Activated naive CD4-positive, alpha-beta T cell treated with anti-CD3 and anti-CD28 coated beads for 36 hours (primary cell): ENCODE measurements at places on chromosomes 3 and 15.

- no peak for DNase-seq
These were observed 239.9 kb downstream of the RBMS3 start for GRCh38 chr3:29520764-29521163.

DNA sequence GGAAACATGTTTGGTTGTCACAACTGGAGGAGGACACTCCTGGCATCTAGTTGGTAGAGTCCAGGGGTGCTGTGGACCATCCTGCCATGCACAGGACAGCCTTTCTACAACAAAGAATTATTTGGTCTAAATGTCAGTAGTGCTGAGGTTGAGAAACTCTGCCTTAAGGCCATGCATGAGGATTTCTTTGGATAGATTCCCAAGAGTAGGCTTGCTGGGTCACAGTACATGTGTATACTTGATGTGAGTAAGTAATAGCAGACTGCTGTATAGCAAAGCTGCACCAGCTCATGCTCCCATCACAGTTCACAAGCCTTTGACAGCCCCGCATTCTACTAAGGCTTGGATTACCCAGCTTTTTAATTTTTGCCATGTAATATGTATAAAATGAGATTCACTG is 151.3 kb downstream of the MFSD1 start:
- no peak for DNase-seq

- no peak for DNase-seq
These were observed 48.6 kb downstream of the SLC12A8 start for GRCh38 chr3:125163739-125164601.

GRCh38 chr3:56942523-56942922 is 117.9 kb upstream of the SPATA12 start:
- peak; percentile 30 for DNase-seq

DNA sequence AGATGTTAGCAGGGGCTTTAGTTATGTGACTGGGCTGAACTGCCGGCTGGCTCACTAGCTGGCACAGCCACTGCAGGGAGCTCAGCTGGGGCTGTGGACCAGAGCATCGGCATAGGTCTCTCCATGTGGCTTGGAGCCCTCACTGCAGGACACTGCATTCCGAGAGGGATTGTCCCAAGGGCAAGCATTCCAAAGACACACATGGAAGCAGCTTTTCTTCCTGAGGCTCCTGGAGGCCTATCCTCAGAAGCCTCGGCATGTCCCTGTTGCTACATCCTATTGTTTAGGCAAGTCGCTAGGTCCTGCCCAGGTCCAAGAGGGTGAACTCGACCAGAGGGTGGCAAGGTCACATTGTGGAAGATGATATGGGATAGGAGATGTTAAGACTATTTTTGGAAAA is 209.8 kb downstream of the PLCL2 start:
- DNase-seq: no peak

GRCh38 chr3:133503409-133503808 is 70.1 kb upstream of the CDV3 start:
- no peak for DNase-seq

DNA sequence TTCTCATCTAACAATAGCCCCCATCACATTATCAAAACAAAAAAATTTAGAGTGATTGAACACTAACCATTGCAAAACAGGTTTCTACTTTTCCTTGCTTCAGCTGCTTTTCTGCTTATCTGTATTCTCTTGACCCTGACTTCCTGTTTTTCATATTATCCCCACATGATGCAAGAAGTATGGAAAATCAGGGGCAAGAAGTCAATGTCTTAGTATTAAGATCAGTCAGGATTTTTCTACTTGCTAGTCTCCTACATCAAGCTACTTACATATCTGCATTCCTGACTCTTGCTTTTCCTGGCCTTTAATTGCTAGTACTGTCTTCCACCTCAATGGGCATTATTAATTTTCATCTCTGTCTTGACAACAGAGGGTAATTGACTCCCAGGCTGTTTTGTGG is 300.2 kb downstream of the OTOL1 start:
- no peak for DNase-seq

- no peak for DNase-seq
These were observed 76.3 kb downstream of the ATP8B4 start for GRCh38 chr15:50042775-50043174.

DNA sequence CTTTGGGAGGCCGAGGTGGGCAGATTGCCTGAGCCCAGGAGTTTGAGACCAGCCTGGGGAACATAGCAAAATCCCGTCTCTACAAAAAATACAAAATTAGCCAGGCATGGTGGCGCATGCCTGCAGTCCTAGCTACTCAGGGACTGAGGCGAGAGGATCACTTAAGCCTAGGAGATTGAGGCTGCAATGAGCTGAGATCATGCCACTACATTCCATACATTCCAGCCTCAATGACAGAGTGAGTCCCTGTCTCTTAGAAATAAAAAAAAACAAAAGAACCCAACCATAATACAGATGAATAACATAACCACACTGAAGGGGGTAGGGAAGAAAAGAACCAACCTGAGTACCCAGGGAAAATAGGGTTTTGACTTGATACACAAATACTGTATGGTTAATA is 19.7 kb upstream of the CGNL1 start:
- no peak for DNase-seq

- DNase-seq: no peak
These were observed 65.0 kb downstream of the PDZRN3 start for GRCh38 chr3:73559749-73560148.

DNA sequence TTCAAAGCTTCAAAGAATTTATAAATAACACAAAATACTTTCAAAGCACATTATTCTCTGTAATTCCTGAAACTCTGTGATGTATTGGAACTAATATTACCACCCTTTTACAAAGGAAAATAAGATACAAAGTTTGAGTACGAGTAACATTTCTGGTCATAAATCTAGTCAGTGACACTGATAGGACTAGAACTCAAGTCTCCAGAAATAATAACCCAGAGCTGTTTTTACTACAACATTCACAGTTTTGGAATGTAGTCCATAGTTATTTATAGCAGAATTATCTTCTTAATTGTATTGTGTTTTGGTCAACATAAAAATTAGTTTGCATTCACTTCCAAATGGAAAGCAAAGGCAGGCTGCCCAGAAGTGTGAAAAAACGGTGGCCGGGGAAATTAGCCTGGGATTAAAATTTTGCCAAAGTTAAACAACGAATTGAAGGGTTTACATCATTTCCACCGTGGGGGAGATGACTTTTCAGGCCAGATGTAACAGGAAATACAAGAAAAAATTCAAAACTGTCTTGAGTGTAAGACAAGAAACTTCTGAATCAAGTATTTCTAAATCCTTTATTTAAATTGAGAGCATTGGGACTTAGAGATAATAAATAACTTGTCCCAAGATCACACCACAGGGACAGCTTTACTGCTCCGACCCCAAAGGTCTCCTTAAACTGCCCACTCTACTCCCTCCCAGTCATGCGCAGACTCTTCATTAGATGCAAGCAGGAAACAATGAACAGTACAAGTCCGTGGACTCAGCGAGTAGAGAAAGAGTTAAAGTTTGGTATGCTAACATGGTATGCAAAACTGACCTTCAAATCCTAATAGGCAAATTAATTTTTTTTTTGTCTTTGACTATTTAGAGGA is 74.3 kb upstream of the VGLL4 start:
- no peak for DNase-seq

- no peak for DNase-seq
These were observed 283.1 kb upstream of the ARL6 start for GRCh38 chr3:97481416-97481815.

DNA sequence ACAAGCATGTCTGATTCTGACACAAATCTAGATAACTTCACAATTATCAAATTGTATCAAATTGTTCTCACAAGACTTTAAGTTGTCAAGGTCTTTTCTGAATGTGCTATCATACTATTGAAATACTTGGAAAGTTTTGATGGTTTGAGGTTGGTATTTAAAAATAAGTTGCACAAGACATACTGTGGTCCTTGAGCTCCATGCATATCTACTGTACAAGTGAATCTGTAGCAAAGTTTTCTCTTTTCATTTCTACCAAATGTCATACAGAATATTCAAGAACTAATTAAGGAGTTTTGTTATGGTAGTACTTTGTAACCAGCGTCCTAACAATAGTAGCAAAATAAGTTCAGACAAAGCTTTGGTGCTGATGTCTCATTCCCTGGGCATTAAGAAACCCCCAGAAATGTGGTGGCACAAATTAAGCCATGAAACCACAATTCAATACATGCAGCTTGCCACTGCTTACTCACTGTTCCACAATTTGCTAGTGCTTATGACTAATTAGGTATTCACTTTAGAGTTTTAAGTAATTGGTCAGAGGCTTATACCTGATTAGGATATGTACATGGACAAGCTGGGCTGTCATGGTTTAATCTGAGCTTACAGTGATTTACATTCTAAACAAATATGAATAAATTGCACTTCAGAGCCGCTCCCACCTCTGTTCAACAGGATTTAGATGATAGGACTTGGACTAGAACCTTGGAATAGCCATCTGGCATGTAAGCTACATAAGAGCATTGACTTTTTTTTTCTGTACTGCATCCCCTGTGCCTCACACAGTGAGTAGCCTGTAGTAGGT is 8.8 kb downstream of the TBC1D23 start:
- peak; percentile 43 for DNase-seq

DNA sequence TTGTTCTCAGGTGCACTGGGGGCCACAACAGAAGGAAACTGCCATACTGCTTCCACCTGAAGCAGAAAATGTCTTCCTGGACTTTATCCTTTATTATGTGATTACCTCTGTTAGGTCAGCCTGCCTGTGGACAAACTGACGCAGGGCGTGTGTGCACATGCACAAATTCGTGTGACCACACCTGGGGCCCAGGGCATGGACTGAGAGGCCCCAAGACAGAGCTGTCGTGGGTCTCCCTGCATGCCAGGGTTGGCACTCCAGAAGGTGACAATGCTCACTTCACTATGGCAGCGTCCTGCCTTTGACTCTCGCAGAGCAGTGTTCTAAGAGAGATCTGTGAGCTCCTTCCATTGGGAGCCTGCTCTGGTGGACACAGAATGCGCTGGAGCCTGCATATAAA is 34.5 kb downstream of the CCDC12 start:
- DNase-seq: no peak

GRCh38 chr15:49696433-49696832 is 75.6 kb downstream of the DTWD1 start:
- DNase-seq: no peak

GRCh38 chr3:77321646-77322045 is 281.7 kb downstream of the ROBO2 start:
- no peak for DNase-seq

DNA sequence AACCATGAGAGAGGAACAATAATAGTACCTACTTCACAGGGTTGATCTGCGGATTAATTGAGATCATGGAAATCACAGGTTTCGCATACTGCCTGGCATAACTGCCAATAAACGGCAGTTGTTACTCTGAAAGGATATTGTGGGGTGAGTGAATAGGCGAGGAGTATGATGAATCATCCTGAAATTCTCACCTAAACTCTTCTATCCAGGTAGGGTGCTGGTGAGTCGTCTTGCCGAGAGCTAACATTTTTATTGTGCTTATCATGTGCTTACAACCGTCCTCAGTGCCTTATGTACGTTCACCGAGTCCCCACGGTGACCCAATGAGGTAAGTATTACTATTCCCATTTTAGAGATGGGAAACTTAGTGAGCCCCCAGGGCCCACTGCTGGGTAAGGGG is 52.4 kb upstream of the SRGAP3 start:
- DNase-seq: peak; percentile 28

DNA sequence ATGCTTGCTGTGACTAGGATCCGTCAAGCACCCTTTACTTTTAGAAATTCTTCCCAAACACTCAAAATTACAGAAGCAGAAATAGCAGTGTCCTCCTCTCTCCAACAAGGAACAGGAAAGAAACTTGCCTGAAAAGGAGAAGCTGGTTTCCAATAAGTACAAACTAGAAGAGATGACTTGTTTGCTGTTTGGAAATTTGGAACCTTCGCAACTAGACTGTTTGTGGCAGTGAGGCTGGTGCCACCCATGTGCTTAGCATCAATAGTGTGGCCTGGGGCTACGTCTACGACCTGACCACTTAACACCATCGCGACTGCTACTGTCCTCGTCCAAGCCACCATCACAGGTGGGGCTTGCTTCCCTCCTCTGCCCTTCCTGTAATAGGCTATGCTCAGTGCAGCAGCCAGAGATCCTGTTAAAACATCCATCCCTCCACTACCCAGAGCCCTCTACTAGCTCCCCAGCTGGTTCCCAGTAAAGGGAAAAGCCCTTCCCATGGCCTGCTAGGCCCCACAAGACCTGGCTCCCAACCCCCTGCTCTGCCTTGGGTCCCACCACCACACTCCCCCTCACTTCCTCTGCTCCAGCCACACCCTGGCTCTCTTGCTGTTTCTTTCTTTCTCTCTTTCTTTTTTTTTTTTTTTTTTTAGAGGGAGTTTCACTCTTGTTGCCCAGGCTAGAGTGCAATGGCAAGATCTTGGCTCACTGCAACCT is 52.6 kb upstream of the CCR2 start:
- DNase-seq: no peak

GRCh38 chr3:140595295-140595694 is 82.6 kb upstream of the TRIM42 start:
- DNase-seq: no peak

- DNase-seq: no peak
These were observed 13.3 kb upstream of the PTX3 start for GRCh38 chr3:157423337-157423736.

DNA sequence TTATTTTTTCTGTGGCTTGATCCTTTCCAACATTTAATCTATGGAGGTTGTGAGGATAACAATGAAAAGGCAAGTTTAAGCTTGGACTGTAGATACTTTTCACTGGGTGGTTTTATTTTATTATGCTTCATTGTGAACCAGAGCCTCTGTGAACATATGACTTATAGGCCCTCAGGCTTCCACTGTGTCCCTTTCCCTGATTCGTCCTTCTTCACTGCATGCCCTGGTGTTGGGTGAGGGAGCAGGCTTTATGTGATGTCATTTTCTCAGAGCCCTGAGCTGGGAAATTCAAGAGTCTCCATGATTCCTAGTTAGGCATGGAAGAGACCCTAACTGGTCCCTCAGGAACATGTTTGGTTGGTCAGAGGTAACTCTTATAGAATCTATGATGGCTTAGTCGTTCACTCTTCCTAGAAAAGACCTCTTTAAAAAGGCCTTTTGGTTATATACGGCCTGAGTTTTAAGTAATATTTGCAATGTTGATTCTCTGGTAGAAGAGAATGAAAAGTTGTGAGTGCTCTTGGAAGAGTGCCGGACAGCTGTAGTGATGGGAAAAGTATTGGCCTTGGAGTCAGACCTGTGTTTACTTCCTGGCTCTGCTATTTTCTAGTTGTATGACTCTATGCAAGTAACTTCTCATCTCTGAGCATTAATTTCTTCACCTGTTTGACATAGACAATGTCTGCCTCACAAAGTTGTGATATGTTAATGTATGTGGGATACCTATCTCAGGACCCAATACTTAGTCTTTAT is 168.4 kb downstream of the LPP start:
- no peak for DNase-seq

DNA sequence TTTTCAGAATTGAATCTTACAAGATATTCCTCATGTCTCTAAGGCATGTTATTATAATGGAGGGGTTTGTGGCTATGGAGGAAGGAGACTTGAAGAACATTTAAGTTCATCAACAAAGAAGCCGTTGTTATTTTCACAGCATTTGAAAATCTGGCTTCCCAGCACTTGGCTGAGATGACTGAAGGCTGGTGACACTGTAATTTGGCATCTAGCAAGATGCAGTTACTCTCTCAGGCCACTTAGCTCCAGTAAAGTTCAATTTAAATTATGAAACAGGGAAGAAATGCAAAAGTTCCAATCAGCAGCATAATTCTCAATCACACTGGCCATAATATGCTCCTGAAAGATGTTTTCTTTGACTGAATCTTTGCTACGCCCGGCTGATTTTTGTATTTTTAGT is 139.4 kb upstream of the NUDT16 start:
- no peak for DNase-seq
